ENCODE measurements at places on chromosomes 1 and 21.

DNA sequence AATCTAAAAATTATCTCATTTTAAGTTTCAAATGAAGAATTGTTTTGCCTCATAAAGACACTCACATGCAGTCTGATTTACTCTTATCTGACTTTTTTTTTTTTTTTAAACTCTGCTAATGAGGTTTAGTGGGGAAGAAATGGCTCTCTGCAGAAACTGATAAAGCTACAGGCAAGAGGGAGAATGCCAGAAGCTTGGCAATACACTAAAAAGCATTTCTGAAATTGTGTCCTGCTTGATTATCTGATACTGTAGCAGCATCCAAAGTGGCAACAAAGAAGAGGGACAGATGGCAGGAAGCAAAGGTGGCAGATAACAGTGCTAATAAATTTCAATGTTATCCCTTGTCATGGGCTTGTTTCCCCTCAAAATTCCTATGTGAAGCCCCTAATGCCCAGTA, 1744.9 kb downstream of the NCAM2 start:
- no peak for DNase-seq

GRCh38 chr1:214282630-214283242, 1.8 kb downstream of the SMYD2 start:
- DNase-seq = no peak

GRCh38 chr1:15290382-15290781, 43.4 kb downstream of the FHAD1 start:
- peak; percentile 97 for DNase-seq

DNA sequence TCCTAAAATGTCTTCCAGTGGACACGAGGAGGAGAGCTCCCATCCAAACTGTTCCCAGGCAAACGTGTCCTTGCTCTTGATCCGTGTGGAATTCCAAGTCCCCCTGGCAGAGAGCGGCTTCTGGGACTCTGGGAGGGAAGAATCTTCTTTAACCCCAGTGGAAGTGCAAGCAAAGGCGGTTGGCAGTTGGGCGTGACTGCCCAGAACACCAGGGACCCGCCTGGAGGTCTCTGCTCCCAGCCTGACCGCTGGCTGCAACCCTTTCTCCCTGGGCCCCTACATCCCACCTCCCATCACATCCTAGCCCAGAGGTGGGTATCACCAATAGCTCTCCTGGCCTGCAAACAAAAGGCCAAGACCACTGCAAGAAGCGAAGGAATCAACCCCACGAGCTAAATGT, 17.8 kb downstream of the CASZ1 start:
- no peak for DNase-seq

GRCh38 chr1:22190251-22190650, 47.4 kb upstream of the WNT4 start:
- DNase-seq = no peak

- no peak for DNase-seq
Observed at GRCh38 chr1:44947063-44947773, 39.2 kb downstream of the EIF2B3 start.

DNA sequence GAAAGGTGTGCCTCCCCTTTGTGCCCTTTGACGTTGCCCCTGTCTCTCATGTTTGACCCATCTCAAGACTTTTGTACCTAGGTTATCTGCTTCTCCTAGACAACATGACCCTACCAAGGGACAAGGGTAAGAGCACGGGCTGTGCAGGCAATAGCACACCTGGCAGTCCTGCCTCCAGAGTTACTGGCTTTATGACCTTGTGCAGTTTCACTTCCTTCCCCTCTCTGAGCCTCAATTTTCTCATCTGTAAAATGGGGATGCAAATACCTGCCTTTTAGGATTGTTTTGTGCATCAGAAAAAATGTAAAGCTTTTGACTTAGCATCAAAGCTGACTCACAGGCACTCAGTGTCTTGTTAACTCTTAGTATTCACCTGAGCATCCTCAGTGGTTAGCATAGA, 36.4 kb downstream of the ELK4 start:
- no peak for DNase-seq

- peak; percentile 3 for DNase-seq
Observed at GRCh38 chr21:32520875-32521735, 64.2 kb downstream of the TCP10L start.

- no peak for DNase-seq
Observed at GRCh38 chr1:174174461-174175329, 15.4 kb downstream of the RABGAP1L start.

GRCh38 chr21:34909492-34910292, 139.4 kb downstream of the RUNX1 start:
- peak; percentile 35 for DNase-seq

DNA sequence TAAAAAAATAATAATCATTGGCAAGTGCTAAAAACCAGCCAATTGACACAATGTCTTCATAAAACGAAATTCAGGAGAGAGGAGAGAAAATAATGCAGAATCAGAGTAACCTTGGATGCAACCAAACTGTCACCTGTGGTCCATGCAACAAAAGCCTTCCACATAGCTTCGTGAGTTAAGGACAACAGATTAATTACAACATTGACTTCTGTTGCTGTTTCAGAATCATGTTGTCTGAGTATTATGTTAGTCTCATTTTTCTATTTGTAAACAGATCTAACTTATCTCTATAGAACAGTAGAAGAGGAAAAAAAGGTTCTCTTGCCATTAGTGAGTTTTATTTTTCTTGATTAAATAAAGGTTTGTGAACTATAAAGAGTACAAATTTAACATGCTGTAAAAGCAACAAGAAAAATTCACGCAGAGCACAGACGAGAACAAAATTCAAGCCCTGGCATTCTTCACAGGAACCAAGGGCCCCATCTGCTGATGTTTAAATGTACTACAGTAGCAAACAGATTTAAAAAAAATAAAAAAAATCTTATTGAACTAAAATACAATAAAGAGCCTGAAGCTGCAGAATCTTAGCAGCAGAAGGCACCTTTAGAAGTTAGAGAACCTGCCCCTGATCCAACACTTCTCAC, 381.1 kb upstream of the PKN2 start:
- DNase-seq = no peak

- DNase-seq = no peak
Observed at GRCh38 chr1:65006806-65007205, 40.5 kb upstream of the JAK1 start.
